SK-N-SH (cell line): ENCODE measurements at places on chromosomes 2 and 18.
A peak's percentile ranks its signal among the peaks of the same experiment; 100 is the strongest.

DNA sequence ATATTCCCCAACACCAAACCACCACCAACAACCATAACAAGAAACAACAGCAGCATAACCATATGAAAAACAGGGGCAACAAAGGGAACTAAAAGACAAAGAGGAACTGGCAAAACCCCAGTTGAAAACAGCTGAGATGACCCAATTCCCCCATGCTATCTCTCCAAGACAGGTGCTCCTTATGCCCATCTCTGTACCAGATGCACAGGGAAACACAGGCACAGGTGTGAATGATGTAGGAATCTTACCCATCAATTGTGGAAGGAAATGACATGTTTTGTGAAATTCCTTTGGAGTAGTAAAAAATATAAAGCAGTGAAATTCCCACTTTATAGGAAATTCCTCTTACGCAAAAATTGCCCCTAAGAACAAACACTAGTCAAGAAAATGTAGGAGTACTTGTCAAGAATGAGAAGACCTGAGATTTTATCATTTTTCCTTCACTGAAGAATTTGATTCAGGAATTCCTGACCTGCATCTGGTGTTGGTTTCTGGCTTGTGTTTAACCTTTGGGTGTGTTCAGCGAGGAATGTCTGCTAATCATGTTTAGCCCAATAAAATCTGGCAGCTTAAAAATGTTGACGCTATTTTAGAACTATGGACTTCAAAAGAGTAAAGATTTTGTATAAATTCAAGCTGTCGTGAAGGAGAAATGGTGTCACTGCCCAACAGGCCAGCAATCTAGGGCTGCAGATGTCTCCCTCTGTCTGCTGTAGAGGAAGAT, 67.7 kb upstream of the ARHGAP28 start:
- H3K4me1 ChIP-seq, result peaks cover 7% of the 10 kb centered on the region
- H3K27me3 ChIP-seq, result no peaks in the 10 kb centered on the region
- no peaks in the 10 kb centered on the region for H3K36me3 ChIP-seq
- H3K4me3 ChIP-seq, result no peak overlapping the region

DNA sequence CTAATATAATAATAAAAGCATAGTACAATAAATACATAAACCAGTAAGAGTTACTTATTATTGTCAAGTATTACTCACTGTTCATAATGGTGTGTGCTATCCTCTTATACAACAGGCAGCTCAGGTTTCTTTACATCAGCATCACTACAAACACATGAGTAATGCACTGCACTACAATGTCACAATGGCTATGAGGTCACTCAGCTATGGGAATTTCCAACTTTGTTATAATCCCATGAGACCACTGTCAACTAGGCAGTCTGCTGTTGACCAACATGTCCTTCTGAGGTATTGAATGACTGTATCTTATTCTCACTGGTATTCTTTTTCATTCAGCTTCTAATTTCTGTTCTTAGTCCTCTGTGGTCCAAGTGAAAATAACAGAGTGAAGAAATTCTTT, 250.4 kb upstream of the DSEL start:
- H3K36me3 ChIP-seq, result peaks cover 5% of the 10 kb centered on the region
- no peaks in the 10 kb centered on the region; the same call in 1 of the 2 replicates for H3K4me1 ChIP-seq
- H3K27ac ChIP-seq, result peak overlapping the region; percentile 55
- no peaks in the 10 kb centered on the region for H3K27me3 ChIP-seq
- DNase-seq, result no peak
- no peak overlapping the region for H3K4me3 ChIP-seq

- no peaks in the 10 kb centered on the region for H3K36me3 ChIP-seq
- H3K27me3 ChIP-seq, result no peaks in the 10 kb centered on the region
- H3K4me3 ChIP-seq, result no peak overlapping the region
- peaks cover 19% of the 10 kb centered on the region for H3K4me1 ChIP-seq
- no peak for DNase-seq
Measured at GRCh38 chr2:134306521-134306920, 52.6 kb downstream of the MGAT5 start.

- no peaks in the 10 kb centered on the region for H3K36me3 ChIP-seq
- no peaks in the 10 kb centered on the region for H3K27me3 ChIP-seq
- H3K4me1 ChIP-seq, result peaks cover 39% of the 10 kb centered on the region
- no peak overlapping the region for H3K4me3 ChIP-seq
Measured at GRCh38 chr18:48956356-48956755, 5.6 kb upstream of the SMAD7 start.

DNA sequence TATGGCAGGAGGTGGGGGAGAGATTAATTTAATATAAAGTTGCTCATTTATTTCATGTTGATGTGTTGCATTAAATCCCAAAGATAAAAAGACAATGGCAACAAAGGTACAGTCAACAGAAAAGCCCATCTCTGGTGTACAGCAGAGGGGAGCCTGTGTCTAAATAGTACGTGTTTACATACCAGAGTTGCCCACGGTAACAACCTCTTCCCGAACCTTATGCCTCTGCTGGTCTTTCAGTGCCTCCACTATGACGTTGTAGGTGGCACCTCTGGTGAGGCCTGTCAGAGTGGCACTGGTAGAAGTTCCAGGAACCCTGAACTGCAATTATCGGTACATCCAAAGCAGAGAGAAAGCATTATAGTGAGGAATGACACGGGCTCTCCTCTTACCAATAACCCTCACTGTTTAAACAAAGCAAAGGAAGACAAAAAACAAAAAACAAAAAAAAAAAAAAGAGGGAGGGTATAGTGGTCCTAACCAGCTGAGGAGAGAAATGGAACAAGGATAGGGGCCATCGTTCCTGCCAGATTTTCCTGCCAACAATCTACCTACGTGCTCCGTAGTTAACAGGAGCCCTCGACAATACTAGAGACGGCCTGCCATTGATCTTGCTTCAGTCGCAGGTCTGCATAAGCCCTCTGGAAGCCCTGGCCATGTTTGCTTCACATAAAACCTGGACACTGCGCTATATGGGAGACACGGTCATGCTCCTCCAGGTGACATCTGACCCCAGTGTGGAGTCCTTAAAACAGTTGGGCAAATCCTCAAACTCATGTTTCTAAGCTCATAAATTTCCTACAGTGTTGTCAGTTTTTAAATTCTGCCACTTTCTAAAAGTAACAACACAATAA, 58.5 kb downstream of the ATIC start:
- no peak overlapping the region for H3K27ac ChIP-seq
- no peaks in the 10 kb centered on the region; the same call in 1 of the 2 replicates for H3K4me1 ChIP-seq
- no peak overlapping the region for H3K4me3 ChIP-seq
- no peaks in the 10 kb centered on the region for H3K27me3 ChIP-seq
- DNase-seq, result no peak
